Right cardiac atrium (tissue), 5 donors: ENCODE measurements at places on chromosomes 3 and 15. TPM values are rescaled to one million over a fixed set of nuclear protein-coding genes. Genes with fewer than 3 reads are reported as not detected.

The LSAMP gene
- 3.7 TPM for total RNA-seq

The UCN2 gene
- not detected for total RNA-seq

The KLHL40 gene
- total RNA-seq, result 0.22 TPM

The GOLGA8S gene
- 0.86 TPM for total RNA-seq

The SLC12A1 gene
- total RNA-seq, result not detected
